ENCODE measurements at places on chromosomes 1 and 21.

- no peak for DNase-seq
These were observed 154.4 kb downstream of the NR5A2 start for GRCh38 chr1:200181861-200182260.

DNA sequence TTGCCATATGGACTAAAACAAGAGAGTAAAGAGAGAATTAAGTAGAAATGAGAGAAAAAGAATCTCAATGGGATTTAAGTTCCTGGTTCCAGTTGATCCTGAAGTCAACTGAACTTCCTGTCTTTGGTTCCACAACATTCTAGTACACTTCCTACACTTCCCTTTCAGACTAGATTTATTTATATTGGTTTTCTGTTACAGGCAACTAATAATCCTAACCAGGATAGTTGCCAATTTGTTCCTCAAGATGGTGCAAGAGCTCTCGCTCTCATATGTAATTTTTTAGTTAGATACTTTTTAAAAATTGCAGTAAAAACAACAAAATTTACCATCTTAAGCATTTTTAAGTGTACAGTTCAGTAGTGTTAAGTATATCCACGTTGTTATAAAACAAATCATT, 28.8 kb upstream of the TRIM45 start:
- no peak for DNase-seq

GRCh38 chr1:156963621-156964020, 43.2 kb downstream of the LRRC71 start:
- peak; percentile 43 for DNase-seq

DNA sequence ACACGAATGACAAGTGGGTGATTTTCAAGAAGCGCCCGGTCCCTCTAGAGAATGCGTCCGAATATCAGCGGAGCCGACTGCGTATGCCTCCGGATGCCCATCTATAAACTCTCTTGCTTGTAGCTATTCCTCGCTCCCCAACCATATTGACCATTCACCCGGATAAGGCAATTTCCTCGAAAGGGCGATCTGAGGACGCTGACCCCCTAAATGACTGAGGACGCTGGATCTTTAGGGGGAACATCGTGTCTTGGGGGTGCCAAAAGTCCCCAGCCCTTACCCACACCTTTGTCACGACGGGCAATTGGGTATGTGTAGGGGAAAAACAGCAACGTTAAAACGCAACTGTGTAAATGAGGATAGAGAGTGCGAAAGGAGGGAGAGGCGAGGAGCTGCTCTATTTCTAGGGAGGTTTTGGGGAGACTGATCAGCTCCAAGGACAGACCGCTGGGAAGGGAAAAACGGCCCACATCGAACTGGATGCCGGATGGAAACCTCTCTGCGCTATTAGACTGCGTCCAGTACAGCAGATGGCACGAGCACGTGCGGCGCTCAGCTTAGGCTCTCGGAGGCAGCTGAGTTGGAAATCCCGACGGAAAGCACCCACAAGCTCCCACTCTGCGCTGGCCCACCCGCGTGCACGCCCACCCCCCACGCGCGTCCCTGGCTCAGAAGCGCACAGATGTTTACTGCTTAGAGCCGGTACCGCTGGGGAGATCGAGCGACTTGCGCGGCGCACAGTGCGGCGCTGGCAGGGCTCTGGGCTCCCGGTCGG, 2.9 kb upstream of the PRRX1 start:
- DNase-seq, result peak; percentile 40

- no peak for DNase-seq
These were observed 38.3 kb downstream of the ABCG1 start for GRCh38 chr21:42257091-42257765.

DNA sequence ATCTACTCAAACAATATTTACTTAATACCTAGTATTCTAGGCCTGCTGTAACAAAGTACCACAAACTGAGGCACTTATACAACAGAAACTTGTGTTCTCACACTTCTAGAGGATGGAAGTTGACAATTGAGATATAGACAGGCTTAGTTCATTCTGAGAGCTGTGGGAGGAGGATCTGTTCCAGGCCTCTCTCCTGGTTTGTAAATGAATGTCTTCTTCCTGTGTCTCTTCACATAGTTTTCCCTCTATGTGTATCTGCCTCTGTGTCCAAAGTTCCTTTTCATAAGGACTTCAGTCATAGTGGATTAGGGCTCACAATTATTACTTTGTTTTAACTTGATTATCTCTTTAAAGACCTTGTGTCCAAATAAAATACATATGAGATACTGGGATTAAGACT, 251.1 kb downstream of the COL11A1 start:
- DNase-seq, result no peak

DNA sequence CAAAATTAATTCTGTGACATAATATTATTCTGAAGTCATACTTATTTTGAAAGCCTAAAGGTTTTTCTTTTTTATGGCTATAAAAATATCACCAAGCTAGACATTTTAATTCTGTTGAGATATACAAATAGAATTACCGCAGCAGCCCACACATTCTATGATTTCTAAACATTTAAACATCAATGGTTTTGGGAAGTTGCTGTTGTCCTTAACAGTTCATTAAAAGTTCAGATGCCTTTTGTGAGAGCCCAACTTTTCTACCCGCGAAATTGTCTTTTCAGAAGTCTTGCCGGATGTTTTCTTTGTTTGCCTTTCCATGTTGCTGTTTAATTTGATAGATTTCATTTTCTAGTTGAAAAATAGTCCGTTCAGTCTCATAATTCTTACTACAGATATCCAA, 40.5 kb downstream of the CDC14A start:
- DNase-seq, result no peak

- DNase-seq, result no peak
These were observed 97.4 kb downstream of the FAM78B start for GRCh38 chr1:166069390-166069789.

DNA sequence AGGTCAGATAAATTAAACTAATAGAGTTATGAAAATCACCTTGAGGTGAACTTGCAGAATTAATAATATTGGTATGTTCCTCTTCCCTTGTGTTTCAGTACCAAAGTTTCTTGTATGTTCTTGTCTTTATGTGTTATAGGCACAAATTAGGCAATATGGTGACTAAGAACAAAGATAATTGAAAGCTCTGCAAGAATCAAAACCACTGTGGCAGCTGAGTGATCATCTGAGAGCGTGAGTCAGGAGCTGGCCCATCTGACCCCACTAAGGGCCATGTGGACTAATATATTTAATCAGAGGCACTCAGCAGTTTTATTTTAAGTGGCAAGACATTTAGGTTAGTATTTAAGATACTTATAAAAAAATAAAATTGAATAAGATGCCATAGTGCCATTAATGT, 12.8 kb upstream of the CASQ2 start:
- no peak for DNase-seq

DNA sequence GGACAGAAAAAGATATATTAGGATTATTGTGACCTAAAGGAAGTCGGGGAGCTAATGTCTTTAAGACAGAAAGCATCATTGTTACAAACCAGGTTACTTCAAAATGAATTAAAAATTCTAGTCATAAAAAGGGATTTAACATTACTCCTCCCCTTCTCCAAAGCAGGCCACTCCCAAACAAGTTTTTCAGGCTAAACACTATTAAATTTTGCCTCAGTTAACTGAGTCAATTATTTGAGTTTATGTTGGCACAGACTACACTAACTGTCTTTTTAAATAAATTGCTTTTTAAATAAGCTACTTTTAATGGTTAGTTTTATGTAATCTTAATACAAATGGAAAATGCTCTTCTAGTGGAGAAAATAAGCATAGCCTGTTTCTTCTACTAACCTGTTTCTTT, 395.0 kb upstream of the DUSP10 start:
- no peak for DNase-seq

All from activated naive CD8-positive, alpha-beta T cell treated with anti-CD3 and anti-CD28 coated beads, Interleukin-2, amount 10 ng/mL, durations not matched to agents 7 days and 5 days (primary cell).